Right lung (tissue), 10 donors: ENCODE measurements at places on chromosomes 13 and 19. TPM values are rescaled to one million over a fixed set of nuclear protein-coding genes. Genes with fewer than 3 reads are reported as not detected.

DNA sequence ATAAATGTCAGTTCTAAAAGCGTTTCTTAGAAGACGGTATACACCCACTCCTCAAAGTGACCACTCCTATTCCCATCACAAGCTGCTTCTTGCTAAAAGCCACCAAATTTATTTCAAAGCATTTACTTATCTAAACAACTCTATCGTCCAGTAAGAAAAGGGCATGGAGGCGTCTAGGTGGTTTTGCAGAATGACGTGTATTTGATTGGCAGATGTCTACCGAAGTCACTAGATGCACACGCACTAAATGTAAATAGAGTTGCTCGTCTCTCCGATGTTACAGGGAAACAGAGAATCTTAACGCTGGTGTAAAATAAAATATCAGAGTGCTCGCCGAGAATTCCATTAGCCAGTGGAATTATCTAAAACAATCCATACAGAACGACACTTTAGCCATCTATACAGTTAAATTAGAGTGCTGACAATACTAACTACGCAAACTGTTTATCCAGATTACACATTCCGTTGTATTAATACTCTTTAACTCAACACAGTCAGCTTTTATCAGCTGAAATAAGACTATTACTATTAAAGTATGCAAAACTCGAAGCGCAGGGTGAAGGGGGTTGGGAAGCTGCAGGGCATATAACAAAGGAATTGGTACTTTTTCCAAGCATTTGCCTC is 1.9 kb downstream of the KLF12 start:
- peak; percentile 26 for DNase-seq

The SCN1B gene
- 1.1 TPM for polyA plus RNA-seq

- DNase-seq: no peak
Measured at GRCh38 chr19:4660993-4661392, 9.1 kb downstream of the MYDGF start.

The ZIK1 gene
- polyA plus RNA-seq: 18.9 TPM

- DNase-seq: peak; percentile 66
Measured at GRCh38 chr19:31340042-31341025, 8.9 kb downstream of the TSHZ3 start.
